ENCODE measurements at places on chromosomes 11 and 22. TPM values are rescaled to one million over a fixed set of nuclear protein-coding genes. Genes with fewer than 3 reads are reported as not detected.
A peak's percentile ranks its signal among the peaks of the same experiment; 100 is the strongest.

- peaks cover 10% of the 10 kb centered on the region for H3K4me1 ChIP-seq
- no peak overlapping the region for H3K27ac ChIP-seq
- DNase-seq: no peak
- H3K36me3 ChIP-seq: peaks cover 17% of the 10 kb centered on the region
Measured at GRCh38 chr11:65355776-65356393, 1.3 kb downstream of the TIGD3 start.

Gene POU2AF2
- polyA plus RNA-seq: not detected

Gene FAM181B
- polyA plus RNA-seq: not detected

GRCh38 chr11:2718817-2719438 lies 19.1 kb upstream of the KCNQ1OT1 start:
- no peaks in the 10 kb centered on the region for H3K4me1 ChIP-seq
- no peak overlapping the region for H3K27ac ChIP-seq
- H3K36me3 ChIP-seq: no peaks in the 10 kb centered on the region
- H3K4me3 ChIP-seq: no peak overlapping the region

Gene CASP5
- polyA plus RNA-seq: not detected

Gene GAS2L1
- 0.22 TPM for polyA plus RNA-seq

DNA sequence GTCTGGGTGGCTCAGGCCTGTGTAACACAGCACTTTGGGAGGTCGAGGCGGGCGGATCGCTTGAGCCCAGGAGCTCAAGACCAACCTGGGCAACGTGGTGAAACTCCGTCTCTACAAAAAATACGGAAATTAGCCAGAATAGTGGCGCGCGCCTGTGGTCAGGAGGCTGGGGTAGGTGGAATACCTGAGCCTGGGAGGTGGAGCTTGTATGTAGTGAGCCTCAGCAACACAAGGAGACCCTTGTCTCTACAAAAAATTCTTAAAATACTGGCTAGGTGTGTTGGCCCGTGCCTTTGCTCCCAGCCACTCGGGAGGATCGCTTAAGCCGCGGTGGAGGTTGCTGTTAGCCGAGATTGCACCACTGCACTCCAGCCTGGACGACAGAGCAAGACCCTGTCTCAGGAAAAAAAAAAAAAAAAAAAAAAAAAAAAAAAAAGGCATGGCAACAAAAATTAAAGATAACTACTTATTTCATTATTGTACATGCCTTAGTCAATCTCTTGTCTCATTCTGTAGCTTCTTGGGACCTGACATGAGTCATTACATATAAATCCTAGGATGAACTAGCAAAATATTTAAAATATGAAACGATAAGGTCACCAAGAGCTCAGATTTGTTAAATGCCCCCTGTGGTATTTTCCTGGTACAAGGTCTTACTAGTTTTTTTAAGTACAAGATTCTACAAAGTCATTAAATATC lies 1.1 kb downstream of the TAF1D start:
- H3K27ac ChIP-seq: peak overlapping the region; percentile 93
- DNase-seq: no peak
- H3K4me3 ChIP-seq: peak overlapping the region; percentile 92

DNA sequence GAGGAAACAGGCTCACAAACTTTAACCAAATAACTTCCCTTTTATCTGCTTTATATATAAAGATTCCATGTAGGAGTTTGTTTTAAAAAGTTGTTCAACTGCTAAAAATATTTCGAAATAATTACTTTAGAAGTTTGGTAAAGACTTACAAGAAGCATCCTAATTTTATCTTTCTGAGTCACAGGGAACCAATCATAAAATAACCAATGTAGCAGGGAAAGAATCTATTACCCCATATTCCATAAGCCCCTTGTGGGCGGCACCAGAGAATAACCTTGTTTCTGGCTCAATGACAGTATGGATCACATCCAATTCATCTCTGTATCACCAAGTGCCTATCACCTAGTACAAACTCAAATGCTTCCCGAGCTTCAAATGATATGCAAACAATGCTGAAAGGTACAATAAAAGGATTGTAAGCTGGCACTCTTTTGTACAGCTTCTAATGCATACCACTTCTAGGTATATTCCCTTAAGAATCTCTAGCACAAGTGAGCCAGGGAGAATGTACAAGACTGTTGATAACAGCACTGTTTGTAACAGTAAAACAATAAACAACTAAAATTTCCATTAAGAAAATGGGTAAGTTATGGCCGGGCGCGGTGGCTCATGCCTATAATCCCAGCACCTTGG lies 158.4 kb downstream of the ATG16L2 start:
- DNase-seq: no peak
- no peak overlapping the region for H3K4me3 ChIP-seq
- no peak overlapping the region for H3K27ac ChIP-seq
- peaks cover 8% of the 10 kb centered on the region for H3K36me3 ChIP-seq

Gene OR52A1
- polyA plus RNA-seq: not detected

- no peak overlapping the region for H3K27ac ChIP-seq
- no peaks in the 10 kb centered on the region for H3K4me1 ChIP-seq
- DNase-seq: peak; percentile 1
- H3K4me3 ChIP-seq: no peak overlapping the region
Measured at GRCh38 chr11:22554221-22554620, 71.4 kb downstream of the FANCF start.

DNA sequence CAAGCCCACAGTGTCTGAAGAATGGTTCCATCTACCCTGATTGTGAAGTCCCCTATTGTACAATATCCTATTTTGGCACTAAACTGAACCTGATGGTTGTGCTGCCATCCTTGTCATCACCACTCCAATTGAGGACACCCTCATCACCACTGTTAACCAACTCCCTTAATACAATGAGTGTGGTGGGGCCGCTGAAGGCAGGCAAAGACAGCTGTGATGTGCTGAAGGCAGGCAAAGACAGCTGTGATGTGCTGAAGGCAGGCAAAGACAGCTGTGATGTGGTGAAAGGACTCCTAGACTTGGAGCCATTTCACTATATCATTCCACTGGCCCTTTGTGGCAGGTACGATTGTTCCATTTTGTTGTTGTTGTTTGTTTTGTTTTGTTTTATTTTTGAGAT lies 481.6 kb downstream of the SOX6 start:
- no peak overlapping the region for H3K27ac ChIP-seq
- no peaks in the 10 kb centered on the region for H3K36me3 ChIP-seq
- H3K27me3 ChIP-seq: no peaks in the 10 kb centered on the region
- DNase-seq: no peak
- no peaks in the 10 kb centered on the region for H3K4me1 ChIP-seq
- no peak overlapping the region for H3K4me3 ChIP-seq

DNA sequence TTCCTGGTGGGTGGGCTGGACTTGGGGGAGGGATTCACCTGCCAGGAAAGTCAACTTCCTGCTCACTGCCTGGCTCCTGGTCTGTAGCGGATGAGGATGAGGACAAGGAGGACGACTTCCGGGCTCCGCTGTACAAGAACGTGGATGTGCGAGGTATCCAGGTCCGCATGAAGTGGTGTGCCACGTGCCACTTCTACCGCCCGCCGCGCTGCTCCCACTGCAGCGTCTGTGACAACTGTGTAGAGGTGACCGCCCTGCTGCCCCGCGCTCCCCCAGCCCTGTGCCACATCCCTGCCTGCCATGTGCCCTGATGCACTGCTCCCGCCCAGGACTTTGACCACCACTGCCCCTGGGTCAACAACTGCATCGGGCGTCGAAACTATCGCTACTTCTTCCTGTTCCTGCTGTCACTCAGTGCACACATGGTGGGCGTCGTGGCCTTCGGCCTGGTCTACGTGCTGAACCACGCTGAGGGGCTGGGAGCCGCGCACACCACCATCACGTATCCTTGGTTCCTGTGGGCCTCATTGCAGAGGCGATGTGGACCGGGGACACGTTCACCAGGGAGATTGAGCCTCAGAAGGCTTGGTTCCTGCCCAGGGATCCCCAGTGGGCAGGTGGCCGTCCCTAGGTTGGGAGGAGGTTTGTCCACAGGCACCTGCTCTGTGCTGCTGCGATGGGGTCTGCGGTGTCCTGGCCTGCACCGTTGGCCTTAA lies 7.9 kb downstream of the ZDHHC8 start:
- H3K36me3 ChIP-seq: no peaks in the 10 kb centered on the region
- no peak overlapping the region for H3K27ac ChIP-seq
- H3K27me3 ChIP-seq: no peaks in the 10 kb centered on the region
- no peak for DNase-seq

DNA sequence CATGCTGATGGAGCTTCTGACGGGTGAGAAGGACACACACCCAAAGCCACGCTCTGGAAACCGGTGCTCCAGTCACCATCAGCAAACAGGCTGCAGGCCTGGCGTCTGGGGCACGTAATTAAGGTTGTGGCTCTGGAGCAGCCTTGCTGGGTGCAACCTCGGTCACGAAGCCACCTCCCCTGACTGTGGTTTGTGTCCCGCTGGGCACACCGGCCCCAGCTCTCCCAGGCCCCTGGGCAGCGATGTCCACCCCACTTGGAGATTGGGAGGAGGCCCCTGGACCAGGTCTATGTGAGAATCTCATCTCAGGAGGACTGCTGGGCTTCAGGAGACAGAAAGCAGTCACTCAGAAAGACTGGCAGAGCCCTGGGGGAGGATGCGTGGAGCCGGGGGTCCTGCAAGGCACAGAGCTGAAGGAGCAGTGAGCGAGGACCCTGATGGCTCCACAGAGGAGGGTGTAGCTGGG lies 631.6 kb downstream of the BRD1 start:
- no peak overlapping the region for H3K4me3 ChIP-seq
- no peaks in the 10 kb centered on the region for H3K36me3 ChIP-seq
- H3K27ac ChIP-seq: no peak overlapping the region
- DNase-seq: no peak

DNA sequence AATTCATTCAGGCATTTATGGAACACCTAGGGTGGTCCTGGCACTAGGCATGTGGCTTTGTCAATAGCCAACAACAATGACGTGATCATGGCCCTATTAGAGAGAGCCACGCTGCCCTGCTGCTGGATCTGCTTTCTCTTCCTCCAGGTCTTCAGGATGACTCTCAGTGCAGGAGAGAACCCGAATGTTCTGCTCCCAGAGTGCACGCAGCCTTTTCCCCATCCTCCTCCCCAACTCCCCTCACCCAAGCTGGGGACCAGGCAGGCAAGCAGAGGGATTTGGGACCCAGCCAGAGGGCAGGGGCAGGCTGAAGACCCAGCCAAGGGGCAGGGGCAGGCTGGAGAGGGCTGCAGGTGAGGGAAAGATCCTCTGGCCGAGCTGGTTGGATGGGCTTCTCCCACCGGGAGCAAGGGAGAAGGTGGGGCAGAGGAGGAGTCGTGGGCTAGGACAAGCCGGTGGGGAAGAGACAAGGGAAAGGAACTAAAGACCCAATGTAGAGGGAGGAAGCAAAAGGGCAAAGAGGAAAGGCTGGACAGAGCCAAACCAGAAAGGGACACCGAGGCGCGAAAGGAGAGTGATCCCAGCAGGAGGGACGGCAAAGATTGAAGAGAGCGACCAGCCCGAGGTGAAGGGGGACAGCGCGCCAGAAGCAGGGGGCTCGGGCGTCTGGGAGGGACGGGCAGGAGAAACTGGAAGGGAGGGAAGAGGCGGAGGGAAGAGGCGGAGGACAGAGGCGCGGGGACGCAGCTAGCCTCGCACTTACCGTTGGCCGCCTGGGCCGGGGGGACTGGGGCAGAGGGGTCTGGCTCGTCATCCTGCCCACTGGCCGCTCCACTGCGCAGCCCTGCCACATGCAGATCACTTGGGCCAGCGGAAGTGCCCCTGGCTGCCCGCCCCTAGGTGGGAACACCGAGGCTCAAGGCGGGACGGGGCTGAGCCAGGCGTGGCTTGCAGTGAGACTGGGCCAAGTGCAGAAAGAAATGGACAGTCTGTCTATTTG lies at the start of gene KCTD14:
Gene KCTD14 (minus strand): TSS at position 880 of the 1,000 bp plus-strand sequence. CDS start 27 bp downstream, at position 853.
- H3K4me1 ChIP-seq: no peaks in the 10 kb centered on the region
- H3K36me3 ChIP-seq: no peaks in the 10 kb centered on the region
- no peak for DNase-seq
- peaks cover 5% of the 10 kb centered on the region for H3K27me3 ChIP-seq

DNA sequence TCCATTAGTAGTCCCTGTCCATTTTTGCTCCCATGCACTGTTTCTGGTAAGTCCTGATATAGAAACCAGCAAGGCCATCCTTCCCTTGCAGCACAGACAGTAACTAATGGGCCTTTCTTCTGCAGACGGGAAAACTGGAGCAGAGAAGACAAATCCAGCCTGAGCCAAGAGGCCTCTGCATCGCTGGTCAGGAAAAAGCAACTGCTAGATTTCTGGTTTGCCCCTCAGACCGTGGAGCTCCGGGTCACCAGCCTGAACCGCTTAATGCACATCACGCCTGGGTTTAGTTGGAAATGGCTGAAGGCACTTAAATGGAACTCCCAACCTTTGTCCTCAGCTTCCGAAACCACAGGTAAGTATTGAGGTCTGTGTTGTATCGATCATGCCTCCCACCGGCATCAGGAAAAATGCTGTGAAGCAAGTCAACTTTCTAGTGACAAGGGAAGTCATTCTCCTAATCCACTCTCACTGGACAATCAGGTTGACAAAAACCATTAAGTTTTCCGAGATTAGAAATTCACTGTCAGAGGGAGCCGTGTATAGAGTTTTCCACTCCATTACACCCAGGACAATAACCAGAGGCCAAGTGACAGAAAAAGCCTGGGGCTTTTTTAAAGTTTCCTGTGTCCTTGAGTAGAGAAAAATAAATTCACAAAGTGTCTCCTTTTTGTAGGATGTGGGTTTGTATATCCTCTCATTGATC lies 14.8 kb upstream of the LMO2 start:
- no peaks in the 10 kb centered on the region for H3K36me3 ChIP-seq
- peaks cover 12% of the 10 kb centered on the region for H3K27me3 ChIP-seq
- peaks cover 4% of the 10 kb centered on the region for H3K4me1 ChIP-seq
- no peak overlapping the region for H3K27ac ChIP-seq
- no peak for DNase-seq
- no peak overlapping the region for H3K4me3 ChIP-seq

Gene IPO7
- polyA plus RNA-seq: 4.4 TPM

Gene NNMT
- polyA plus RNA-seq: not detected

GRCh38 chr11:61780581-61781162 lies 11.7 kb downstream of the TMEM258 start:
- peaks cover 14% of the 10 kb centered on the region for H3K4me1 ChIP-seq
- peaks cover 7% of the 10 kb centered on the region for H3K36me3 ChIP-seq
- H3K27me3 ChIP-seq: no peaks in the 10 kb centered on the region
- no peak overlapping the region for H3K27ac ChIP-seq
- no peak overlapping the region for H3K4me3 ChIP-seq

GRCh38 chr22:46574993-46575910 lies 37.8 kb upstream of the CELSR1 start:
- no peak for DNase-seq
- H3K4me3 ChIP-seq: no peak overlapping the region
- no peaks in the 10 kb centered on the region for H3K36me3 ChIP-seq
- no peak overlapping the region for H3K27ac ChIP-seq
- H3K4me1 ChIP-seq: peaks cover 35% of the 10 kb centered on the region

DNA sequence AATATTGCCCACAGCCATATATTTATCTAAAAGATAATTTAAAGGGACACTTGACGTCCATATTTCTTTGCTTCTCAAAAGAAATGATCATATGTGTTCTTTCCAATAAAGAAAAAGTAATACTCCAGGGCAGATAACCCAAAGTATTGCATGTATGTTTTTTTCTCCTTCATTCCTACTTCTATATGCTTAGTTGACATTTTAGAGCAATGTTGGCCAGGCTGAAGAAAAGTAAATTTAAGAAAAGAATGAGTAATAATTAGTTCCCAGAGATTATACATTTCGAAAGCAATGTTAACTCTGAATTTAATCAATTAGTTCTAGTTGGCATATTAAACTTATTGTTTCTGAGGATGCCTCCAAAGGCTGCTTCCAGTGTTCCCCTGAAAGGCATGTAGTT lies 48.2 kb downstream of the DNAJC24 start:
- no peak overlapping the region for H3K27ac ChIP-seq
- no peaks in the 10 kb centered on the region for H3K4me1 ChIP-seq
- H3K27me3 ChIP-seq: no peaks in the 10 kb centered on the region
- no peak for DNase-seq
- H3K36me3 ChIP-seq: peaks cover 9% of the 10 kb centered on the region
- no peak overlapping the region for H3K4me3 ChIP-seq

GRCh38 chr11:68778205-68778604 lies 26.9 kb upstream of the TESMIN start:
- peaks cover 42% of the 10 kb centered on the region for H3K36me3 ChIP-seq
- H3K4me3 ChIP-seq: no peak overlapping the region
- DNase-seq: no peak
- no peaks in the 10 kb centered on the region for H3K4me1 ChIP-seq
- no peak overlapping the region for H3K27ac ChIP-seq

Gene PRG3
- polyA plus RNA-seq: not detected

Data from CD4-positive, CD25-positive, alpha-beta regulatory T cell (primary cell).